Activated T-cell treated with anti-CD3 and anti-CD28 coated beads, Interleukin-2, amount 50 U/mL, for 72 hours (primary cell): ENCODE measurements at places on chromosomes 2 and 18. TPM values are rescaled to one million over a fixed set of nuclear protein-coding genes. Genes with fewer than 3 reads are reported as not detected.

Gene ZC3H6
- 30.7 TPM for total RNA-seq

Gene IGFBP5
- not detected for total RNA-seq

Gene TBR1
- 0.02 TPM for total RNA-seq

Gene ANKRD30B
- not detected for total RNA-seq

DNA sequence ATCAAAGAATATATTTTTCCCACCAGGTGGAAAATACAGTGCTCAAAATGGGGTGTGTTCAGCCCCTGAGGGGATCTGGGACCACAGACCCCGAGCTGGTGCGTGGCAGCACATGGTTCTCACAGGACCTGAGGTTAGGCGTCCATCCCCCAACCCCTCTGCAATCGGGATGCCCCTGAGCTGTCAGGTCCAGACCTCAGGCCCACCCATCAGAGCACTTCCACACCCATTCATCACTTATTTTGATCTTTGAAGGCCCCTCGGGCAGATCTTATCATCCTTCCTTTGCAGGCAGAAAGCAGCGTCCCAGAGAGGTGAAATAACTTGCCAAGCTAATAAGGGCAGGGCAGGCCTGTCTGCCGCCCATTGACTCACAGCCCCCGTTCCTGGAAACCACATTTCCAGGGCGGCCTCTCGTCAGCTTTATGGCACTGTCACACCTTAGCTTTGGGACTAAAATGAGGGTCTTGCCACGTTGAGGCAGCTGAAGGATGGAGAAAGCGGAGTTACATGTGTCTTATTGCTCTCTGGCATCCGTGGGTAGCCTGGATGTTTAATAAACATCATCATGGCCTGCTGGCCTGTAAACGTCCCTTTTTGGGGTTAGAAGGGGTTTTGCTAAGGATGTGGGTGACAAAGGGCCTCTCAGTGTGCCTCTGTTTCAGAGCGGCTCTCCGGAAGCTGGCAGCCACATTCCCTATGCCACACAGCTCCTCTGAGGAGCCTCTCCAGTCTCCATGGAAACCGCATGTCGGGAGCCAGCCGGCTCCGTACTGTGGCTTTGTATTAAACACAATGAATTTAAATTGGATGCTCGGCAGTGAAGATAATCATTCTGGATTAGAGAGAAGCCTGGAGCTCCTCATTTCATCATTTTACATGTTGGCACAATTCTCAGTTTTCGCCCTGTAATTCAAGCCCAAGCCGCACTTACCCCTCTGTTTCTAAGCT lies 58.3 kb upstream of the MAPRE3 start:
- no peak for DNase-seq

DNA sequence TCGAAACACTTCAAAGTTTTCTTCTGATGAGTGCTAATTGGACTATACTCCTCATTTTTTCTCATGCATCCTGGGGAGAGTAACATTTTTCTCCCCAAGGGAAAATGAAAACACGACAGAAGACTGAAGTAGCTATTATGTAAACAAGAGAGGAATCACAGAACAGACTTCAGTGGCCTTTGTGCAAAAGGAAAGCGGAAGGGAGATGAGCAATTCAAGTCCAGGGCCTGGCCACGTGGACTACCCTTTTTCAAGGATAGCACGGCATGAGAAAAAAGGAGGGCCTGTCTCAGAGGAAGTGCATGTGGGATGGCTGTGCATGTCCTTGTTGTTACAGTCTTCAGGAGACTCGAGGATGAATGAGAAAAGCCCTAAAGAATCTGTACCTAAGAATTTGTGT lies 43.8 kb upstream of the KCNE4 start:
- no peak for DNase-seq

DNA sequence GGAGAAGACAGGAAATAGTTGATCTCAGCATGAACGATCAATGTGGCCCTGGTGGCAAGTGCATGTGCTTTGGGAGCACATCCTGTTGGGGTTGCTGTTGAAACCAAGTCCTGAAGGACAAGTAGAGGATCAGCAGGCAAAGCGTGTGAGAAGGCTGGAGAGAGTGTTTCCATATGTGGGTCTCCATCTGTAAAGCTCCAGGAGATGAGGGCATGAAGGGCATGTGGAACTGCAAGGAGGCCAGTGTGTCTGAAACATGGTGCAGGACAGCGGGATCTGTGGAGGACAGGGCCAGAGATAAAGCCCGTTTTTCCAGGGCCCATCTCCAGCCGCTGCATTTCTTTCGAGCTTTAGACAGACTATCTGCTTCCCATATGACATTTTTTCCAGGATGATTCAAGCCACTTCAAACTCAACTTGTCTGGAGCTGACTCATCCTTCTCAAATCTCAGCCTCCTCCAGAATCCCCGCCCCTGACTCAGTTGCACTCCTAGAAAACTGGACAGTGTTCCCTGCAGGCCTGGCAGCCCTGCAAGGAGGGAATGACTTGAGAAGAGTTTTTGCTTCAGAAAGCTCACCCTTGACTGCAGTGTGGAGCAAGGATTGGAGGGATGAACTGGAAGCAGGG lies 226.1 kb downstream of the VAPA start:
- DNase-seq = no peak

GRCh38 chr2:70192516-70192915 lies 1.7 kb upstream of the C2orf42 start:
- DNase-seq = no peak

DNA sequence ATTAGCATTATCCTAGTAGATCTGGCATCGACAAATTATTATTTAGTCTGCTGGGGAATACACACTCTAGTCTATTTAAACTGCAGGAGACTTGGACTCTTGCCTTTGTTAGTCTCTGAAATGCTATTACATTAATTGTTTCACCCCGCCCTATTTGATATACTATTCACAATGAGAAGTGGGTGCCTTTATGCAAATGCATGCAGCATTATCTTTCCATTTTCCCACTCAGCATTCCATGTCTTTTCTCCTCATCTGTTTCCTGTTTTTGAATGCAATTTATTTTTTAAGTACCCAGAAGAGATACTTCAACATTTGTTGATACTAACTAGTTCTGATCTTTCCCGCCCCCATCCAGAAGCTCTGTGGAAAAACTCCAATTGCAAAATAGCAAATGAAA lies 395.3 kb upstream of the NXPH2 start:
- DNase-seq = no peak

DNA sequence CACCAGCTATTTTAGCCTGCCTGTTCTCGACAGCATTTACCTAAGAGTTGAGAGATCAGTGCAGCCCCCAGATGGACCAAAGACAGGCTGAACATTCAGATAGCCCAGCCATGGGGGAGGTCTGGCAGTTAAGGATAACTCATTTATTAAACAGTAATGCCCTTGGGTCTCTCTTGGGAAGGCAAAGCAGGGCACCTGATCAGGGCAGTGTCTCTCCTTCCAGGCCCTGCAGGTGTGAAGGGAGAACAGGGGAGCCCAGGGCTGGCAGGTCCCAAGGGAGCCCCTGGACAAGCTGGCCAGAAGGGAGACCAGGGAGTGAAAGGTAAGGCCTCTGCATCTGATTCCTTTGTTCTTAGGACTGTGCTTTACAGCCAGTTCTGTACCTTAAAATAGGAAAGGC lies 49.6 kb downstream of the MARCO start:
- DNase-seq = no peak

GRCh38 chr2:144703852-144704708 lies 184.2 kb upstream of the ZEB2 start:
- no peak for DNase-seq

DNA sequence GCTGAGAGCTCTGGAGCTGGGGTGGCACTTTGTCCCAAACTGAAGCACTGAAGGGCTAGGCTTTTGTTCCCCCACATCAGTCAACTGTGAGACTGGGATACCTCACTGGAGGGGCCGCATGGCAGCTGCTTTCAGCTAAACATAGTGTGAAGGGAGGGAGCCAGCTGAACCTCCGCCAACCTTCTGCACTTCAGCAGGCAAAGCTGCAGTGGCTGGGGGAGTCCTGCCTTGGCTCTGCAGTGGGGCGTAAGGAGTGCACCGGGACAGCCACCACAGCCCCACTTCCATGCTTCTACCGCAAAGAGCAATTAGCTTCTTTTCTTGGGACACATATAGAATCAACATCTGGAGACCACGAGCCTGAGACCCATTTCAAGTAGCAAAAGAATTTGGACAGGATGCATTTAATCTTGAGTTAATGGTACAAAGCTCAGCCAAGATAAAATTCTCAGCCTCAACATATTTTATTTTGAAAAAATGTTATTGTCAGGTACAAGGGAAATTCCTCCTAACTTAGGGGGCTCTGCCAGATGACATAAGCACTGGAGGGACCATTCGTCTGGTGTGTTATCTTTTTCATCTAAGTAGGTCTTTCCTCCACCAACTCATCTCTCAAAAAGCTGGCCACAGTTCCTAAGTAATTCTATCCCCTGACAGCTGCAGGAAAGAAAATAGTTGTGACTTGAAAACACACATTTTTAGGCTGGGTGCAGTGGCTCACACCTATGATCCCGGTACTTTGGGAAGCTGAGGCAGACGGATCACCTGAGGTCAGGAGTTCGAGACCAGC lies 25.6 kb upstream of the MYCN start:
- no peak for DNase-seq

- DNase-seq = peak; percentile 65
Observed at GRCh38 chr2:240021488-240022104, 3.5 kb downstream of the NDUFA10 start.
